ENCODE measurements at places on chromosomes 4 and X. TPM values are rescaled to one million over a fixed set of nuclear protein-coding genes. Genes with fewer than 3 reads are reported as not detected.

GRCh38 chrX:131792789-131793462 lies 230.2 kb upstream of the STK26 start:
- peak; percentile 22 for DNase-seq

The ADH7 gene
- not detected for total RNA-seq

GRCh38 chrX:2692221-2693112 lies 1.4 kb downstream of the CD99 start:
- no peak for DNase-seq

The SSX1 gene
- total RNA-seq: not detected

GRCh38 chrX:100407784-100408712 lies 2.0 kb downstream of the PCDH19 start:
- DNase-seq: no peak

DNA sequence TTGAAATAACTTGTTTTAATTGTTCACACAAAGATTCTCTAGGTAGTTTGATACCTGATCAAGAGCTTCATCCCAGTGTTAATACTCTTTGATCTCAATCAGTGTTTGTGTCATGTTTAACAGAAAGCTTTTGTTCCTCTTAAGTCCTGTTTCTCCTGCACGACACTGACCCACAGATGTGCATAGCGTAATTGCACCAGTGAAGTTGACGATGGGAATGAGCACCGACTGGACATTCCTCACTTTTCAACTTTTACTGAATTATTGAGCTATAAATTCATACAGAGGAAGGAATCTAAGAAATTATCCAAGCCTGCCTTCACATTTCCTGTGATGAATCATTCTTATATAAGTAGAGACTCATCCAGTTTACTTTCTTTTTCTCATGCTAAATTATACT lies 878.7 kb upstream of the TENM3 start:
- no peak for DNase-seq

- no peak for DNase-seq
These were observed 369.8 kb downstream of the DTHD1 start for GRCh38 chr4:36651253-36651652.

DNA sequence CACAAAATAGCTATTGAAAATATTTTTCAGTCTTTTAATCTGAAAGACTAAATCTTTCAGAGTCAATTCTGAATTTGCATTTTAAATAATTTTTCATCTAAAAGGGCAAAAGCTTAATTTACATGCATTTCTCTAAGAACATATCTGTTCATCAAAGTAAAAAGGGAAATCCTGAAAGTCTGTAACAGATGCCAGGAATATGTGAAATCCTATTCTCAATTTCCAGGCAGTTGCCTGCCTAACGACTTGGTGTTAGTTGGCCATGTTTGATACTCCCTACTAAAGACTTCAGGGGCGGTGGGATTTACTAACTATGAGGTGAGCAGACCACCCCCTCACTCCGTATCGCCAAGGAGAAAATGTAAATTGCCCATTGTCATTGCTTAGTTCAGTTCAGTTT lies 136.8 kb downstream of the KIT start:
- no peak for DNase-seq

DNA sequence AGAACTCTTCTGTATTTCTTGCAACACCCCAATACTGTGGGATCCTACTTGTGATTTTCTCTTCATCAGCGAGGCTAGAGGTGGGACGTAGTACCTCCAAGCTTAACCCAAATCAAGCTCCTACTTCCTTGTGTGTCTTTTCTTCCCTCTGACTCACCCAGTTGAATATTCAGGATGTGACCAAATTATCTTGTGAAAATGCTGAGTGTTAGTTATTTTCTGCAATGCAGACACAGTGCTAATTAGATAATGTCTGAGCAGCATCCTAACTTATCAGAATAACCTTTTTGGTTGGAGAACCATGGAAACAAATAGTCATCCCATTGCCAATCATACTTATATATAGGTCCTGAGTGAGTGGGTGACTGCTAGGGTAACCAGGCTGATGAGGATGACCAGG lies 2.4 kb downstream of the MEPE start:
- DNase-seq: no peak

DNA sequence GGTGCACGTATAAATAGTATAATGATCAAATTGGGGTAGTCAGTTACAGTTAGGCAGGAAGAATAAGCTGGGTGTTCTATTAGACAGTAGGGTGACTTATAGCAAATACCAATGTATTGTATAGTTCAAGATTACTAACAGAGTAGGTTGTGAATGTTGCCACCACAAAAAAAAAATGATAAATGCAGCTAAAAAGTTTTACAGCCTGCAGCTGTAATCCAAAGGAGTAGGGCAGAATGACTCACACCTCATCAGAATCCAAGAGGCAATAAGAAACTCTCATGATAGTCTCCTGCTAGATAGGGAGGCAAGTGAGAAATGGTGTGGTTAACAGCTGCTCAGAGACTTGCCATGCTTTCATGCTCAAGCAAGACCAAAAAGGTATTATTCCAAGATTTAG lies 19.6 kb upstream of the TCEAL4 start:
- DNase-seq: peak; percentile 78

DNA sequence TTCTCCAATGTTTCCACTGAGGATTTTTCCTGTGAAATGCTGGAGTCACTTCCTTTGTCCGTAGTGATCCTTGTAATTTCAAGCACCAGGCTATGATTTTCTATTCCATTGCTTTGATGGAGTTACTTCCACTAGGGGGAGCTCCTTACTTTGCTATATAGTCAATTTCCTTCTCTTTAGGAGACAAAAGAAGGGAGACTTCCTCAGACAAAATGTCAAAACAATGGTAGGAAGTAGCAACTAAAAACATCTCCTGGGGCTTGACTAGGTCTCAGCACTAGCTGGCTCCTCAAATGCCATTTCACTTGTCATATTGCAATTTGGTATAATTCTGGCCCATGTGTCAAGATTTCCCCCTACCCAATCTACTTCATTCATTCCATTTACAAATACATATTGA lies 24.1 kb downstream of the ZCCHC12 start:
- DNase-seq: peak; percentile 30

DNA sequence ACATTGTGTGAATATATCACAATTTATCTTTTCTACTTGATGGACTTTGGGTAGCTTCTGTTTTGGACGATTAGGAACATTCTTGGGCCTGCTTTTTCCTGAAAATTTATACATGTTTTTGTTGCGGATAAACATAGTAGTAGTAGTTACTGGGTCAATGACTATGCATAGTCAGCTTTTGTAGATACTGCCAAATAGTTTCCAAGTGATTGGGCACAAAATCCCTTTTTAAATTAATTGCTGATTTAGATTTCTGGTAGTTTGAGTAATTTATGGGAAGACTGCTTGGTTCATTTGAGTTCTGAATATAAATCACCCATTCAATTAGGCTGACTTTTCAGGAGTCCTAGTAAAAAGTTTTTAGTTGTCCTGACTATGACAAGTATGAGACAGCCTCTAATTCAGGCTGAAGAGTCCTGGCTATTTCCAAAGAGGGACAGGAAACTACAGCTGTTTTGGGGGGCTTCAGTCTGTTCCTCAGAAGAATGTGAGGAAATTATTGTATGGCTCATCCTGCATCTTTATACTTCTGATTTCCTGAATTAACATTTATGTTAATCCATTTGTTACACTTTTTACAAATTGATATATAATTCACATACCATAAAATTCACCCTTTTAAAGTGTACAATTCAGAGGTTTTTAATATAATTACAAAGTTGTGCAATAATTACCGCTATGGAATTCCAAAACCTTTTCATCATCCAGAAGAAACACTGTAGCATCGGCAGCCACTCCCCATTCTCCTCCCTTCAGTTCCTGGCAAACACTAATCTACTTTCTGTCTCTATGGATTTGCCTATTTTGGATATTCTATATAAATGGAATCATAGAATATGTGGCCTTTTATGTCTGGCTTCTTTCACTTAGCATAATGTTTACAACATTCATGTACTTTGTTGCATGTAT lies 14.2 kb downstream of the LRP2BP start:
- peak; percentile 16 for DNase-seq

- no peak for DNase-seq
These were observed 4.4 kb downstream of the ZFYVE28 start for GRCh38 chr4:2413821-2414610.

The SPANXB1 gene
- total RNA-seq: not detected

GRCh38 chr4:101682946-101683345 lies 107.6 kb upstream of the BANK1 start:
- DNase-seq: no peak

GRCh38 chrX:153878345-153878744 lies 7.6 kb downstream of the L1CAM start:
- no peak for DNase-seq

DNA sequence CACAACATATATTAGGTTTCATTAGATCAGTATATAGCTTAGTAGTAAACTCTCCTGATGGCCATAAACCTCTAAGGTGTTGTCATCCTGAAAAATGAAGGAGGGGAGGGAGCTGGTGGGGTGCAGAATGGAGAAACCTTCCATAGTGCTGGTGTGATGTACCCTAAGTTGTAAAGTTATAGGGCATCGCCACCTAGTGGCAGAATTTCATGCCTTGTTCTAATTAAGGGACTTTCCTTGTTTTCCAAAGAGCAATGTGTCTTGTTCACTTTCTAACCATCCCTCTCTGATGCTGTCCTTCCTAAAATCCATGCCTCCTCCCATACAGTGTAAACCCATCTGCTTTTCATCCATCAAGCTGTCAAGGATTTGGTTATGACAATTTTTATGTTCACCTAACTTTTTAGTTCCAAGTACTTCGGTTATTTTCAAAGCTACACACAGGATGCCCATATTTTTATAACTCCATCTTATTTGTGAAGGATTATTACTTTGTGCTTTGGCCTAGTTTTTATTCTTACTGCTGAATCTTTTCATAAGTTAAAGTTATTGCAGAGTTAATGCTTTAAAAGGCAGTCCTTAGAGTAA lies 4.5 kb downstream of the NBDY start:
- DNase-seq: peak; percentile 34

DNA sequence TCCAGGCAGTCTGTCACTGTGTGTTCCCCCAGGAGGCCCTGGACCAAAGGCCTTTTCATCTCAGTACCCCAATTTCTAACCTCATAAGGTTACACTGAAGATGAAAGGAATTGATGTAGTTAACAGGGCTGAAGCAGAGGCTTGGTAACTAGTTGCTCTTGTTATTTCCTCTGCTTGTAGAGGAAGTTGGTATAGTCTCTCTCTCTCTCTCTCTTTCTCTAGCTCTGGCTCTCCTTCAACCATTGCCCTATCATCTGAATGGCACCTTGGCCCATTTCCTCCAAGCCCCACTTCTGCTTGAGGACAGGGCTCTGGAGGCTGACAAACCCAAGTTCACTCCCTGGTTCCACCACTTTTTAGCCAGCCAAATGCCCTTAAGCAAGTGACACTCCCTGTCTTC lies 96.1 kb downstream of the MAMLD1 start:
- no peak for DNase-seq

- DNase-seq: peak; percentile 63
These were observed 11.9 kb downstream of the TMPRSS11D start for GRCh38 chr4:67871867-67872266.

DNA sequence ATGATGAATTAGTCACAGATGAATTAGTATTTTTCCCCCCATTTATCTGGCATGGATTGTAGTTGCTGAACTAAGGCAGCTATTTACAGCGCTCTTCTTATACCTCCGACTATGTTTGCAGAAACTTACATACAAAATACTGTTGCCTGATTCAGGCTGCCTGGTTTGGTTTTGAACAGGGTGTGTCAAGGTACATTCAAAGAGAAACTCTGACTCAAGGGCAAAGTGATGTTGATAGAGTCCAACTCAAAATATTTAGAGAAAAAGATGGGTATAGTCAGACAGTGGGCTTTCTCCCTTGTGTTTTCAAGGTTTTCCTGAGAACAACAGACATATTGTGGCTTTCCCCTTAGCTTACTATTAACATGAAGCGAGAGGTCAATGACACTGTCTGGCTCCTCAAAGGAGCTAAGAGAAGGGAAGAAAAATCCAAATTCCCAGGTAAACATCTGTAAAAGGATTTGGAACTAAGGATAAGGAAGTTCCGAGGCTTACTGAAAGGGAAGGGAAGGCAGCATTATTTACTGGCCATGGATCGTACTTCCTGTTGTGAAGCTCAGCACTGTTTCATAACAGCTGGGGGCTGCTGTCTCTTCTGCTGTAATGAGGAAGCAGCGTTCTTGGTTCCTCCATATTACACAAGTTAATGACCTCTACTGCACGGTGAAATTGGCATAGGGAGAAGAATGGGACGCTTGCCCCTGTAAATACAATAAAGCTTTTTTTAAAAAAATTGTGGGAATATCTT lies 30.9 kb downstream of the FAM9C start:
- no peak for DNase-seq

The CLGN gene
- total RNA-seq: 0.13 TPM

DNA sequence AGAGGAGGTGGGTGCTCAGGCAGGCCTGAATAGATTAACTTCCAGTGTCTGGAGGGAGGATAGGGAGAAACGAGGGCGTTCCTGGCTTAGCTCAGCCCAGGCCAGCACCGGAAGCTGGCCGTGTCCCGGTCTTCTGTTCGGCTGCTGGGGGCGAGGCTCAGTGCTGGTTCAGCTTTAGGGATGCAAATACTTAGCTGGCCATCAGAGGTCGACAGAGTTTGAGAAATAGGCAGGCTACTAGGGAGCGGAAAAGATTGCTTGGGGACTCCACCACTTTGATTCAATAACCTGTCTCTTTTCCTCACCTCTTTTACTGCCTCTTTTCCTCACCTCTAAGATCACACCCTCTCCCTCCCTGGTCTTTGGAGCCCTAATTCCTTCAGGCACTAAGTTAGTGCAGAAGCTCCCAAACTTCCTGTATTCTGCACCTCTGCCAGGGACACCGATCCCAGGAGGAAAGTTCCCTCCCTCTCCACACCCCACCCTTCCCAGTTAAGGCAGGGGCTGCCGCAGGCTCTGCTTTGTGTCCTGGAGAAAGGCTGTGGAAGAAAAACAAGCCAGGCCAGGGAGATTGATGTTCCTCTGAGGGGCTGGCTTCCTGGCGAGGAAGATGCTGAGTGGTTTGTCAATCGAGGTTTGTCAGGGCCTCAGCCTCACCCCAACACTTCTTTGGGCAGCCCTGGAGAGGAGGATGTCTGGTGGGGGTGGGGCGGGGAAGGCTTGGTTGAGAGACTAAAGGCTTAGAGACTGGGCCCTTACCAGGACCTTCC lies 6.0 kb upstream of the EFNB1 start:
- peak; percentile 36 for DNase-seq

DNA sequence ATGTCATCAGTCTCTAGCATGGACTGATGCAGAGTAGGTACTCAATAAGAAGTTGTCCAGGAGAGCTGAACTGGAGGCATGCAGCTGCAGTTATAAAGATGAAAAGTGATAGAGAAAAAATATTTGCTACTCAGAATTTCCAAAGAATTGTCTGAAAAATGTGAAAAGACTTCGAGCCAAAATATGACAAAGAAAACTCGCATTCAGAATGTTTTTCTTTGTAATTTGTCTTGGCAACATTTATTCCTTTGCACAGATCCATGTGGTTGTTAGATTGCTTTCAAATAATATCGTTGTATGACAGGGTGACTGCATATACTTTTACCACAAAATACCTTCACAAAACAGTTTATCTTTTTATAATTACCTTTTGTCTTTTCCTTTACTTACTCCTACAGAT lies 128.0 kb upstream of the SLC4A4 start:
- no peak for DNase-seq

GRCh38 chrX:13069771-13070416 lies 25.5 kb upstream of the FAM9C start:
- no peak for DNase-seq

The RGN gene
- total RNA-seq: 0.50 TPM

- no peak for DNase-seq
These were observed 5.5 kb downstream of the CENPC start for GRCh38 chr4:67539830-67540229.

The PABPC4L gene
- total RNA-seq: 0.67 TPM

- DNase-seq: no peak
These were observed 34.5 kb upstream of the MAP3K15 start for GRCh38 chrX:19549838-19550237.

All from HFFc6 (cell line).